ENCODE measurements at places on chromosomes 7 and 10.
A peak's percentile ranks its signal among the peaks of the same experiment; 100 is the strongest.

GRCh38 chr10:8032558-8032957 is 21.9 kb upstream of the GATA3 start:
- DNase-seq: no peak

DNA sequence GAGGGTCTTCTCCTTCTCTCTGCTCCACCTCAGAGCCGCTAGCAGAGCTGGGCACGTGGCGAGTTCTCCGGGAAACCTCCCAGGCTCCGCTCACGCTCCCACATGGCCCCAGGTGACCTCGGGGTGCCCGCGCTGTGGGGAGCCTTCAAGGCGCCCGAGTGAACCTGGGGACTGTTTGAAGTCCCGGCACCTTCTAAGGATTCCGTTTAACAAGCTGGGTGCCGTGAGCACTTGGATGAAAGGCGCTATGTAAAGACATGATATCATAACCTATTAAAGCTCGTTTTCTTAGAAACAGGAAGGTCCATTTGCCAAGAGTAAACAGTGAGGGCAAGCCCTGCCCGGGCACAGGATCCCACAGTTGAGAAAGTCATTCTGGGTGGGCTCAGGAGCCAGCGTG is 15.8 kb upstream of the MYL10 start:
- DNase-seq: no peak

DNA sequence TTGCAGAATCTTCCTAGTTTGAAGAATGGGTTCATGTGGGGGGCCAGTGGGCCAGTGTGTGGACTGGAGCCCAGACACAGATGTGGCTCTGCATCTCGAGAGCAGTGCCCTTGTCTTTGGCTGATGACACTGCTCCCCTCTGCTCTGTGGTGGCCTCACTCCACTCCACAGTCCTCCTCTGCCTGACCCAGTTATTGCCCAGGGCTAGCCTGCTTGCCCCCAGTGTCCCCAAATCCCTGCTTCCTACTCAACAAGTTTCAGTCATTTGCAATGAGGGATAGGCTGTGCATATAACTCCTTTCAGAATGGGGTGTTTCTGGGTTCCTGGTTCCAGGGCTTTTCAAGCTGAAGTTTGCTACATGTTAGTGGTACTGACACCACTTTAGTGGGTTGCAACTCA is 177.5 kb downstream of the SNX10 start:
- no peak for DNase-seq

GRCh38 chr7:128210590-128211570 is 30.2 kb upstream of the LEP start:
- DNase-seq: no peak

DNA sequence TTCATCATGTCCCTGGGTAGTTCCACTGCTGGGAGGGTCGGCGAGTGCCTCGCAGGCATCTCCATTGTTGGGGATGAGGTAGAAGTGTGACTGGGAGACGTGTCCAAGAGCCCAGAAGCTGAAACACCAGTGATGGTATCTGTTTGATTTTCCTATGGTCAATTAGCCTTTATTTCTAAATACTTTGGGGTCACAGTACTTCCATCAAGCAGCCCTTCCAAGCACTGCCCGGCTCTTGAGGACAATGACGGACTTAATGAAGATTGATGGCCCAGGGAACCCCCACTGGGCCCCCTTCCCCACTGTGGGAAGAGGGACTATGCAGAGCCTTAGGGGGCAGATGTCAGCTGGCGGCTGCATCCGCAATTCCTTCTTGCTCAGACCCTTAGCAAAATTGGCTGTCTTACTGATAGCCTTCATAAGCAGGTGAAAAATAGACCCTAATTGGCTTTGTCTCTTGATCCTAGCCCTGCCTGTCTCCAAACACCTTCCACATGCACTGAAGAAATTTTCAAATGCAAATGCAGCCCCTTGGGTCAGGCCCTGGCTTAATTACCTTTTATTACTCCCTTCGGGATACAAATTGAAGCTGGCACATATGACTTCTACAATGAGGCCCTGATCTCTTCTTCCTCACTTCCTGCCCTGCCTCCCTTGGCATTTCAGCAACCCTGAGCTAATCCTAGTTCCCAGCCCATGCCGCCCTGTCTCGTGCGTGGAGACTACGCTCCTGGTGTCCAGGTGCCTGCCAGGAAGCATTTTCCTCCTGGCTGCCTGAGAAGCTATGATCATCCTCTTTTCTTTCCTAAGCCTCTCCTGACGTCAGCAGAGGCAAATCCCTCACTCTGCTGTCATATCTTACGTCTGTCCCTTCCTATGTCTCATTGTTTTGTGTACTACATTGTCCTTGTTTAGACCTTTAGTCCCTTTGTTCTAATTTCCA is 124.5 kb upstream of the GDF10 start:
- DNase-seq: peak; percentile 48

GRCh38 chr10:25747084-25747483 is 186.9 kb upstream of the MYO3A start:
- DNase-seq: no peak

Data from NCI-H524 treated with DMSO at 0.1 percent for 48 hours (cell line).